AG09309 (cell line): ENCODE measurements at places on chromosomes 16 and 17.

DNA sequence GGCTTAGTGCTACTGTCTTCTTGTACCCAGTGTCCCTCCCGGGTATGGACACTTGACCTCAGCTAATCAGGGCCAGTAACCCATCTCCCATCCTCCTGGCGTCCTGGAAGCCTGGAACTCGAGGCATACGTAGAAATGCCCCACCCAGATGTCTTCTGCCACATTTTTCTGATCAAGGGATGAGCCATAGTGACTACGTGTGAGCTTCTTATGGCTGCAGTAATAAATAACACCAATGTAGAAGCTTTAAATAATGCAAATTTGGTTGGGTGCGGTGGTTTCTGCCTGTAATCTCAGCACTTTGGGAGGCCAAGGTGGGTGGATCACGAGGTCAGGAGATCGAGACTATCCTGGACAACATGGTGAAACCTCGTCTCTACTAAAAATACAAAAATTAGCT lies 3.0 kb upstream of the KCNG4 start:
- DNase-seq: no peak

- no peak for DNase-seq
Measured at GRCh38 chr17:12566291-12566690, 99.4 kb upstream of the MYOCD start.

DNA sequence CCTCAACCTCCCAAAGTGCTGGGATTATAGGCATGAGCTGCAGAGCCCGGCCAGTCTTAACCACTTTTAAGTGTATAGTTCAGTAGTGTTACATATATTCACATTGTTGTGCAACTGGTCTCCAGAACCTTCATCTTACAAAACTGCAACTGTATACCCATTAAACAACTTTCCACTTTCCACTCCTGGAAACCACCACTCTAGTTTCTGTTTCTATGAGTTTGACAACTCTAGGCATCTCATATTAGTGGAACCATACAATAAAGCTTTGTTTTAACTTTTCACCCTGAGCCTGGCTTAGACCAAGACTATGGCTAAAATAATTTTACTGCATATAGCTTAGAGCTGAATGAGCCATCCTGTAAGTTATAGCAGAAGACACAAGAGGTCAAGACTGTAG lies 108.0 kb upstream of the GOT2 start:
- DNase-seq: no peak

DNA sequence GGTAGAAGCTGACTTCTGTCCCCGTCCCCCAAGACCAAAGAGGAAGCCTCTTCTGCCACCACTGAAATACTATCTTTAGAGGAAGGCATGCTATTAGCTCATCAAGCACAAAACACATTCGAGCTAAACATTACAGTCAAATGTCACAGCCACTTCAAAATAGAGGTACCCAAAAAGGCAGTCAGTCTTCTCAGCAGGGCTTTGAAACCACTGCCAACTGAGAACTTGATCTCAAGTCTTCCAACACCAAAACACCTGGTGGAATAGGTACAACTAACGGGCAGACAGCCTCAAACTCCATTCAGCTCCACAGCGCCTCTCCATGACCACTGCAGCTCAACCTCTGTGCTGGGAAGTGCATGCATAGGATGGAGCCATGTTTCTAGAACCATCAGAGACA lies 36.0 kb downstream of the ZFHX3 start:
- DNase-seq: no peak

GRCh38 chr17:17507465-17508011 lies 11.3 kb upstream of the RASD1 start:
- DNase-seq: no peak
